ENCODE measurements at places on chromosomes 2 and 18.

DNA sequence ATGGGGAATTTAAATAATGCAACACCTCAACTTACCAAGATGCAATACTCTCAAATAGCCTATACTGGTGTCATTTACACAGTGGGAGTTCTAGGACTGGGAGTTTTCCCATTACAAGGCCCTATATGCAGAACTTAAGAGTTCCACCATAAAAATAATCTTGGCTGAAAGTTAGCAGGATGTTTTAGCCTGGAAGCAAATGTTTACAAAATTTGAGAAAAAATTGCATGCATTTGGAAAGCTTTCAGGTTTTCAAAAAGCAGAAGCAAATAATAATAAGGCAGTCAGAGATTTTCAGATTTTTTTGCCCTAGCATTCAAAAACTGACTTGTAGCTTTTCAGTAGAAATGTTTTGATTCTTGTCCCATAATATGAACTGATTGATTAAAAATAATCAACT, 397.3 kb downstream of the ARHGAP15 start:
- DNase-seq: no peak

GRCh38 chr2:88027697-88028389, 11.5 kb upstream of the RNU2-63P start:
- no peak for DNase-seq

- no peak for DNase-seq
These were observed 87.5 kb downstream of the SATB2 start for GRCh38 chr2:199370150-199370780.

DNA sequence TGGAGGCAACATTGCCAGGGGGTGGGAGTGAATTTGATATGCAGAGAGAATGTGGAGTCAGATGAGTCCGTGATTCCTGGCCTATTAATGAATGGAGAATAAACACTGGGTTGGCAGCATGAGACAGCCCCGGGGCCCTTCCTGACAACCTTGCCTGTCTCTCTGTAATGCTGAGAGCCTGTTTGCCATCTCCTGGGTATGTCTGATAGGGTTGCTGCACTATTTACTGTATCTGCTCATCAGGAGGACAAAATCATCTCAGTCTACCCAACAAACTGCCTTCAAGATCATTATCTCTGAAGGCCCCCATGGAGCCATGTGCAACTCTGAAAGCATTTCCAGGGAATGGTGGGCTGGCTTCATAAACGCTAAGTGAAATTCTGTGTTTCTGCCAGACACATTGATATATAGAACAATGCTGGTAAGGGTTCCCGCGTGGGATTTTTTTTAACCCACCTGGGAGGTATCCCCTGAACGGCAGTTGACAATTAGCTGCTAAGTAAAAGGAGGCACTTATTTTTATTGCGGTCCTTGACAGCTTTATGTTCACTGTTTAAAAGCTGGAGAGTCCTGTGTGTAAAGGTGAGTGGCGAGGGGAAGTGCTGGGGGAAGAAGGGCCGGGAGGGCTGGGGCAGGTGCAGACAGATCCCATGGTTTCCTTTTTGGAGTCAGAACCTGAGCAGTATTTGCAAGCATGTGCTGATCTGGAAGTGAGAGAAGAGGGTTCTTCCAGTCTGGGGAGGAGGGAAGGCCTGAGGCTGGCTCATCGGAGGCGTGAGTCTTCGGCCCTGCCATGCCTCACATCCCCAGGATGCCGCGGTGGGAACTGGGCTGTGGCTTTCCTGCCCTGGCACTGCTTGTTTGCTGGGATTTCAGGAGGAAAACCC, 64.8 kb downstream of the ARHGAP25 start:
- no peak for DNase-seq

GRCh38 chr2:133837441-133838094, 269.3 kb upstream of the NCKAP5 start:
- DNase-seq: no peak

DNA sequence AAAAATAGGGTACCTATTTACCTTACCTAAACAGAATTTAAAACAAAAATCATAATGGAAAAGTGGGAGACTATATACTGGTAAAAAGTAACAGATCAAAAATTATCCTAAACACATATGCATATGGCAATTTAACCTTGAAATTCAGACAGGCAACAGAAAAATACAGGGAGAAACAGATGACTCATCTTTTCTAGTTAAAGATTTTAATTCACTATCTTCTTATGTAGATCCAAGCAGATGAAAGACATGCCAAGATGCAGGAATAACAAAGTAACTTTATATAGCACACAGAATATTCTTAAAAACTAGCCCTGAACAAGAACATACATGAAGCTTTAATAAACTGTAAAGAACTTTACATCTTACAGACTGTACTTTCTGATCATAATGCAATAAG, 30.9 kb downstream of the PRPF40A start:
- DNase-seq: no peak

DNA sequence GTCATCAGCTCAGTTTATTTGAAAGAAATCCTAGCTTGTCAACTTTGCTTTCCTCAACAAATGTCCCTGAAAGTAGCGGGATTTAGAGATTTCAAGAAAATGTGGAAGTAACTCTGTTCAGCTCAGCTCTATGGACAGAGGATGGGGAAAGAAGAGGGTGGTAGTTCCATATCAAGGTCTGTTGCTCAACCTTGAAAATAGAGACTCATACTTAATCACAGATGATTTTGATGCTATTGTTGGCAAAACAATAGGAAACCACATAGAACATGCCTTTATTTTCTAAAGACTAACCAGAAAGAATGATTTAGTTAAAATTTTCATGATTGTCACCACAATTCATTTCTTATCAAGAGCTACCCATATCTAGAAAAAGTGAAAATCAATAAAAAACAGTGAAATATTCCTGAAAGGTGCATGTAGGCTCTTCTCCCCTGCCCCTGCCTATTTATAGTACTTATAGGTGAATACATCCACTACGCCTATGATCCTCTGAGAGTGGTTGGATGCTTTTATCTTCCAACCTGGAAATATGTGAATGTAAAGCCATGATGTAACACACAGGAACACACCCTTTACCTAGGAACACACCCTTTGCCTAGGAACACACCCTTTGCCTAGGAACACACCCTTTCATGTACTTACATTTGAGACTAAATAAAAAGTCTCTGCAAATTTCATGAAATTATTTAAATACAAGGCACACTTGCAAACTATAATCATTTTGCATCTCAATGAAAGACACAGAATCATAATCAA, 65.8 kb downstream of the ETAA1 start:
- no peak for DNase-seq

DNA sequence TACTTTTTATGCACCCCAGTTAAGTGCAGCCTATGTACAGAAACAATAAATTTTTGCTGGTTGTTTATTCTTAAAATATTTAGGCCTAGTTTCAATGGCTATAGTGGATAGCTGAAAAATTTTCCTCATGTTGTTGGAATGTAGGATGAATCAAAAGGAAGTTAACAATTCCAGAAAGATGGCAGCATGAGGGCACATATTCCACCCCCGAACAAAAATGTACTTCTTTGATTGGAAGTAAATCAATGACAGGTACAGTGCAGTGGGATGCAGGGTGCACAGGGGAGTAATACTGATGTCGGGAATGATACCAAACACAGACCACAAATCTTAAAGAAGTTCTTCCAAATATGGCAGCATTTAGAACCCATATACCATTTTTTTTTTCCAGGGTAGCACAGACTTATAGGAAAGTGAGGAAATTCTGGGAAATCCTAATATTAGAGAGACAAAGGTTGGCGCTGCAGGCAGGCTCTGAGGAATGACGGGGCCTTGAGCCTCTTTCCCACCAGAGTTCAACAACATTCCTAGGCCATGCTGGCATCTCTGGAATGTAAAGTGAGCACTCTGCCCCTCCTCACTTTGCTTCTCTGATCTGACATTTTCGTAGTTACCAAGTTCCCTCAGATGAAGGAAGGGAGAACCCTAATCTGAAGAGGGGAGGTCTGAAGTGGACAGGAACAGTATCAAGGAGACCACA, 36.6 kb upstream of the IKZF2 start:
- DNase-seq: no peak

DNA sequence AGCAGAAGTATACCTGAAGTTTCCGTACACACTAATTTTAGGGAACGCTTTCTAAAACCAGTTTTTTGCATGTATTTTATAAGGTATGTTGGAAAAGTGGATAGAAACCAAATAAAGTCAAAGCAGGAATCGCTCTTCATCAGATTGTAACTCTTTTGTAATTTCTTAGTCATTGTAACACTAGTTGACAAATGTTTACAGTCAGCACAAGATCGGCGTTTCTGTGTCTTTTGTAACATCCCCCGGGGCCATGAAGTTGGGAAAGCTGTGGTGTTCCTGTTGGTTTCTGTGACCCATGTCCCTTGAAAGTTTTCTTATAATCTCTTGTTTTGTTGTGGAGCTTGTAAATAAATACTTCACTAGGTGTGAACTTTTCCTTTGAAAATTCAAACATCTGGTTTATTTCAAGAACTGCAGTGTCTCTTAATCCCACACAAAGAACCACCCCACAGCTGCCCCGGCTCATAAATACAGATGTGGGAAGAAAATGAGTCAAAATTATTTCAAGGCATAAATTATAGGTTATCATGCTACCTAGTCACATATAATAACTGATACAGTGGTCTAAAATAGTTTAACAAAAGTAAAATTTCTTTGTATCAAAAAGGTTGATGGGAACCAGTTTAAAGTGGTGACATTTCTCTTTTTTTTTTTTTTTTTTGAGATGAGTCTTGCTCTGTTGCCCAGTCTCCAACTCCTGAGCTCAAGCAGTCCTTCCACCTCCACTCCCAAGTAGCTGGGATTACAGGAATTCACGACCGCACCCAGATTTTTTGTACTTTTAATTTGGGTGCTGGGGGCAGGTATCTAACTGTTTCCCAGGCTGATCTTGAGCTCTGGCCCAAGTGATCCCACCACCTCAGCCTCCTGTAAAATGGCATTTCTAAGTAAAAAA, 751 bp upstream of the NMI start:
- DNase-seq: peak; percentile 20

DNA sequence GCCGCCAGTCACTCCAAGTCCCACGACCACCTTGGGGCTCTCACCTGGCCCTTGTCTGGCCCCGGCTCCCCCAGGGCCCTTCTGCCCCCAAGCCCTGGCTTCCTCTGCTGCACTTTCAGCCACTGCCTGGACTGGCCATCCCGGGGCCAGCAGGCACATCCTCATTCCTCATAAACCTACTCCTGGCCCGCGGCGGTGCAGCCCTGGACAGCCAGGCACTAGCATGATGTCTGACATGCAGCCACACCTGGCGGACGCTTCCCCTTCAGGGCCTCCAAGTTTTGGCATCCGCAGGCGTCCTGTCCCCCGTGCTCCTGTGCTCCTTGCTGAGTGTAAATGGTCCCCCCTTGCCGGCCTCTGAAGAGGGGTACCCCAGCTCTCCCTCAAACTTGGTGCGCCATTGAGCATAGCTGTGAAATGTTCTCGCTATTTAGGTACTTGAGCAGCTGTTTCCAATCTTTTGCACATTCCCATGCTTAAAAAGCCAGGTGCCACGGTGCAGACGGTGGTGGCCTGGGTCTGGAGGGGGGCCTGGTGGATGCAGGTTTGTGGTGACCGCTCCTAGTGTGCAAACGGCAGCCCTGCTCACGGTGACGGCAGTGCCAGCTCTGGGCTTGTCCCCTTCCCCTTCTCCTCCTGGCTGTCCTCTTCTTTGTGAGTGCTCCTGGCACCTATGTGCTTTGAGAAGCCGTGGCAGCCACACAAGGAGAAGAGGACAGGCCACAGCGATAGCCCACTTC, 123.8 kb downstream of the MBP start:
- no peak for DNase-seq

GRCh38 chr2:96109361-96109680, 7.0 kb downstream of the ADRA2B start:
- DNase-seq: no peak

GRCh38 chr2:229780856-229781773, 66.8 kb upstream of the DNER start:
- no peak for DNase-seq

DNA sequence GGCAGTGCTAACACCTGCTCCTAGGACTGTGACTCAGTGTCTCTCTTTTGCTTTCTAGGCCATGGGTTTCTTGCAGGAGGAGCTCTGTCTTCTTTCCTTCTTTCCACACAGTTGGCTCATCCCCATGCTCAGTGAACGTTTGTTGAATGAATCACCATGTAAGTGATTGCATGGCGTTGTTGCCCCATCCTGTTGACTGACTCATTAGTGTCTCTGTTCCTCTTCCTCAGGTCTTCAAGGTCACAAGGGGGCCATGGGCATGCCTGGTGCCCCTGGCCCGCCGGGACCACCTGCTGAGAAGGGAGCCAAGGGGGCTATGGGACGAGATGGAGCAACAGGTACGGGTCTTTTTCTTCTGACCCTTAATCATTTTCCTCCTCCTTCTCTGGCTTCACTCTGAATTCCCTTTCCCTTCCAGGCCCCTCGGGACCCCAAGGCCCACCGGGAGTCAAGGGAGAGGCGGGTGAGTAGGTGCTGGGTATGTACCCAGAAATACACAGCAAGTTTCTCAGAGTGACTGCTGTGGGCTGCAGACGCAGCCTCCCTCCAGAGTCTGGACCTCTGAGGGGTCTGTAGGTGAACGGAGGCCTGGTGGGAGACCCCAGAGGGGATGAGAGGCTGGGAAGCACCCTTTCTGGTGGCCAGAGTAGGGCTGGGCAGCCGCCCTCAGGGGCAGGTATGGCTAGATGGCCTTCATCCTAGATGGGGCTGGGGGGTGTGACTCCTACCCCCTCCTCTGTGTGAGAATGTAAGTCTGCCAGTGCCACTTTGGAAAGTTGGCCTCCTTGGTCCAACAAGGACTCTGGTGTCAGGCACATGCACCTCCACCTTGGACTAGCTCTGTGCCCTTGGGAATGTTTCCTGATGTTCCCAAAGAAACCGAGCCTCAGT, 32.4 kb downstream of the MARCO start:
- DNase-seq: no peak

DNA sequence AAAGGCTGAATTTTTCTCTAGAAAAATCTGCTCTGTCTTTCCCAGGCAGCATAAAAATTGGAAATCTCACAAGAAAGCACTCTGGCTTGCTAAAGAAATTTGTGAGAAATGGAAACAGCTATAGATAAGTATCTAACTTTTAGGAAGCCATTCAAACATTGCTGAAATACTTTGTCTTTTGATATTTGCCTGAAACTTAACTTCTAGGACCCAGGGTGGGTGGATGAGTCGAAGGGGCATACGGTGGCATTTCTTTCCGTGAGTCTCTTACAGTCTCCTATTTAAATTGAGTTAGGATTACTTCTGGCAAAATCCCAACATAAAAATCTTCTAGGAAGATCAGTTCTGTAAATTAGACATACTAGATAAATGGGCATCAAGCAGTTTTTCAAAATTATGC, 532 bp upstream of the COL3A1 start:
- no peak for DNase-seq

GRCh38 chr2:98656800-98657199, 48.4 kb downstream of the UNC50 start:
- DNase-seq: no peak

DNA sequence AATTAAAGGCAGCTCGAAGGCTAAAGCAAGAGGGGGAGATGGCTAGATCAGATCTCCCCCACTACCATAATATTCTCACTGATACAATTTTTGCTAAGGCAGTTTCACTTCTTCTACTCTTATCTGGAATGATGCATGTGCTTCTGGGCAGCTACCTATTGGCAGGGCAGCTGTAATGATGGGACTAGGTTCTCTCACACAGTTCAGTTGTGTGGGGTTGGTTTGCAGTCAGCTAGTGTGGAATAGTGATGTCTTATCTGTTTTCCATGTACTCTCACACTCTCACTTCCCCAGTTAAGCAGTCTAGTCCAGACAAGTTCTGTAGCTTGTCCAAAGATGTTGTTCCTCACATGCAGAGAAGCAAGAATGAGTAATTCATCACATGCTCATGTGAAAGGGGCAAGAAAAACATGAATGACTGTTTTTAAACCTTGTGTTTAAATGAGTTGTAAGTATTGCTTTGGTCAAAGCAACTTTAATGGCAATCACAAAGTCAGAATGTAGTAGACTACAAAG, 836.1 kb downstream of the CBLN2 start:
- no peak for DNase-seq

Measured in stimulated activated CD4-positive, alpha-beta T cell treated with anti-CD3 and anti-CD28 coated beads, Interleukin-1b, Interleukin-23, amount 100 ng/mL, for 48 hours (primary cell).